ENCODE measurements at places on chromosomes 12 and 14.

DNA sequence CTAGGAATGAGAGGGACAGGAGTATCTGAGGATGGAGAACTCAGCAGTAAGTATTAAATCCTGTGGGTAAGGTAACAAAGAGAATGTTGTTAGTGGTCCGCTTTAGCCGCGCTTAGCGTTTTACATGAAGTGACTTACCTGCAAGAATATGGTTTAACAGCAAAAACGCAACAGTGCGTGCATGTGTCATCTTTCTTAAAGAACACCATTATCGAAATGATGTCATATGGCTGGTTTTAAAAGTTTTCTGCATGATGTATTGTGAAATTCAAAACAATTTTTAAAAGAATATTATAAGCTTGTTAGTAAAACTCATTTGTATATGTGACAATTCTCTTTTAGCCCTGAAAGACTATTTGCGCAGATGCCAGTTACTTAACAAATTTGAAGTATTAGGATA is 1.7 kb downstream of the LEMD3 start:
- DNase-seq: no peak

GRCh38 chr12:54721312-54721711 is 73.1 kb upstream of the DCD start:
- no peak for DNase-seq

DNA sequence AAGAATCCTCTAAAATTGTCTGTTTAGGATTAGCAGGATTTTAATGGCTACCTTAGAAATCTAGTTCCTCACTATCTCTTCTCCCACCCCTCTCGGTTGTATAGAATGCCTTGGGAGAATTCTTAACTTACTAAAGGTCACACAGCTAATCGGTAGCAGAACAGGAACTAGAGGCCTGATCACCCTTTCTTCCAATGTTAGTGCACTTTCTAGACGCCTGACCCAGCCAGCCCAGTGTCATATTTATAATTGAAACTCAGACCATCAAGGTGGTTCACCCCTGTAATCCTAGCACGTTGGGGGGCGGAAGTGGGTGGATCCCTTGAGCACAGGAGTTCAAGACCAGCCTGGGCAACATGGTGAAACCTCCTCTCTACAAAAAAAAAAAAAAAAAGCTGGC is 1.7 kb downstream of the TIGAR start:
- DNase-seq: peak; percentile 32

DNA sequence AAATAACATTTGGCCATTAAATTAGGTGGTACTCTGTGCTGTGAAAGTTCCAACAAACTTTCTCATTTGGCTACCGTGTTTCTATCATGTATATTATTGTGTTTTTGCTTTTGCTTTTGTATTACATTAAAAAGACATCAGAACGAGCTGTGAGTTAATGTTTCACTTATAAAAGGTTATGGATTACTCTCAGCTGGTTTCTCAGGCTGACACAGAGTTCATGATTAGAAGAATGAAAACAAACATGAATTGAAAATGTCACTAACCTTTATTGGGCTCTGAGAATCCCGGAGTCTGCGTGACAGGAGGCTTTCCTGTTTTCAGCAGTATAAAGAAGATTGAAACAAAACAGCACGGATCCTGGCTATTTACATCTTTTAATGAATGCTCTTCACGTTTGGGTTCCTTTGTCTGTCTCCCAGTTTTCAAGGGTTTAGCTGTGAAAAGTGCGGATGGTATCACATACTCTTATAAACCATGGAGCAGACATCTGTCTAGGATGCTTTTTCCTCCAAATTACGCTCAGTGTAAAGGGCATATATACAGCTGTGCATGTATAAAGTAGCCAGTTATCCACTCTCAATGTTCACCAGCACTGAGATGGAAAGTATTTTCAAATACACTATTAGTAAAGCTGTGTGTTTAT is 153.6 kb downstream of the PTCSC3 start:
- DNase-seq: no peak

- peak; percentile 14 for DNase-seq
Observed at GRCh38 chr14:25132732-25133422, 82.9 kb upstream of the STXBP6 start.

- DNase-seq: no peak
Observed at GRCh38 chr12:109455706-109456105, 21.4 kb downstream of the KCTD10 start.

GRCh38 chr12:49984476-49985359 is 12.0 kb downstream of the AQP6 start:
- DNase-seq: no peak
